GM23338 (cell line): ENCODE measurements at places on chromosomes 2 and 18. TPM values are rescaled to one million over a fixed set of nuclear protein-coding genes. Genes with fewer than 3 reads are reported as not detected.

GRCh38 chr2:8583400-8584173 lies 98.3 kb upstream of the ID2 start:
- DNase-seq, result peak; percentile 96

DNA sequence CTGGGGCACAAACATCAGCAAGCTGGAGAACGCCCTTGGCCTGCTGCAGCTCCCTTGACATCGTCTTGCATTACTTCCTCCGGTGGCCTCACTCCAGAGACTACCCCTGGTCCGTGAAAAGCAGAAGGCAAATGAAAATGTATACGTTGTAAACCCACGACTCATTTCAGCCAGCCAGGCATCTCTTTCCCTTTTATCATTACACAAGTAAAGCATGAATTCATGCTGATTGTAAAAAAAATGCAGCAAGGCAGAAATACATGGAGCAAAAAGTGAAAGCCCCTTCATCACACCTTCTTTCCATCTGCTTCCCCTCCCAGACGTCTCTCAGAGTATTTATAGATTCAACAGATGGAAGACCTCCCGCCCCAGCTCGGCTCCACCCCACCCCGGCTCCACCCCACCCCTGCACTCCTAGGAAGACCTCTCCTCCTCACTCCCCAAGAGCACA lies 41.6 kb upstream of the RALBP1 start:
- peak; percentile 12 for DNase-seq

The ABCG8 gene
- 0.31 and 0.35 TPM in 2 replicates for total RNA-seq

The SATB2 gene
- total RNA-seq, result 5.7 and 6.0 TPM in 2 replicates

GRCh38 chr2:72995430-72996116 lies 75.9 kb downstream of the SFXN5 start:
- no peak for DNase-seq

The LRATD1 gene
- total RNA-seq, result 3.5 and 5.7 TPM in 2 replicates

GRCh38 chr2:182649316-182649715 lies 66.7 kb upstream of the DNAJC10 start:
- peak; percentile 88 for DNase-seq

GRCh38 chr2:99480390-99480789 lies 9.4 kb downstream of the REV1 start:
- no peak for DNase-seq

DNA sequence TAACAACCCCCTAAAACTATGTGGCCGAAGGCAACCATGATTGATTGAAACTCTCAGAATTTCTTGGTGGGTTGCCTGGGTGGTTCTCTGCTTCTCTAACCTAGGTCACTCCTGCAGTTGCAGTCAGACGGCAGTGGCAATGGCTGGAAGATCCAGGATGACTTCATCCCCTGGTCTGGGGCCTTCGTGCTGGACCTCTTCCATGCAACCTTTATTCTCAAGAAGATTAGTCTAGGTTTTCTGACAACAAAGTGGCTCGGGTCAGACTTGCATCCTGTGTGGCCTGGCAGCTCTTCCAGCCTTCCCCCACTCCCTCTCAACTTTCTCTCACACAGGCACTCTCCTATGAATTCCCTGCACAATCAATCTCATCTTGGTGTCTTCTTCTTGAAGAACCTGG lies 76.4 kb downstream of the METTL4 start:
- DNase-seq, result no peak

The MC2R gene
- not detected in 2 replicates for total RNA-seq
